ENCODE measurements at places on chromosomes 5 and 9.

- no peak for DNase-seq
These were observed 38.4 kb upstream of the GRHPR start for GRCh38 chr9:37383876-37384746.

- no peak for DNase-seq
These were observed 87.1 kb upstream of the CKMT2 start for GRCh38 chr5:81146031-81146430.

DNA sequence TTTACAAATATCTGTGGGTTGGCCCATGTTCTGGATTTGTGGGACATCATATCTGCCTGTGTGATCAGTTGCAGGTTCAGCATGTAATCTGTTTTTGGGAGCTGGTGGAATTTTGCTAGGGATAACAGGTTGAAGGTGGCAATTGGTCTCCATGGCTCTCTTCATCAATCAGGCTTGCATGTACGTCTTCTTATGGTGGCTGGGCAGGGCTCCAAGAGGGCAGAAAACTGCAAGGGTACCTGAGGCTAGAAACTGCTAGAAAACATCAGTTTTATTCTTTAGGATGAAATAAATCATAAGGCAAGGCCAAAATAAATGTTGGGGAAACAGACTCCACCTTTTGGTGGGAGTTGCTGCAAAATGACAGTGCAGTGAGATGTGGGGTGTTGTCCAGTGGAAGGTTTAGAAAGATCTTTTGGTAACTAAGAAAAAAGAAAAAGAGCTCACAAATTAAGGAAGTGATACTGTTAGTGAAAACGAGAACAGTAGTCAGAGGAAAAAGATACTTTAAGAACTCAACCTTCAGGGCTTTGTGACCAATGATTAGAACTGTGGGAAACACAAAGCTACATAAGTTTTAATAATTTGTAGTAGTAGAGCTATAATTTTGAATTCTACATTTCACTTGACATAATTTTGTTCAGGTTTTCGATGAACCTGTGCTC lies 300.7 kb upstream of the IZUMO3 start:
- DNase-seq = no peak

GRCh38 chr9:20593537-20593936 lies 28.8 kb downstream of the MLLT3 start:
- no peak for DNase-seq

DNA sequence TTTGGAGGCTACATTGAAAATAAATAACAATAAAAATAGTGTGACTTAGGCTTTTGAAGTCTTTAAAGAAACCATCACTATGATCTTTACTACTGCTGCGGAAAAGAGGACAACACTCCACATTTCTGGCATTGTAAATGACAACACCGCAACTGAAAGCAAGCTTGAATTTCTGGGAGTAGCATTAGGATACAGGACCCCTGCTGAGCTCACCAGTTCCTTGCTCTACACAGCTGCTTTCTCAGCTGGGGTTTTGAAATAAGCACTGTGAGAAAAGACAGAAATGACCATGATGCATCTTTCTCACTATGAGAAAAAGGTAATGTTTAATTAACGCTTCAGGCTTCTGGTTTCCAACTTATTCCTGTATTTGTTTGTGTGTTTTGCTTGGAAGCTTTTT lies 168.0 kb downstream of the TAF11L14 start:
- no peak for DNase-seq

DNA sequence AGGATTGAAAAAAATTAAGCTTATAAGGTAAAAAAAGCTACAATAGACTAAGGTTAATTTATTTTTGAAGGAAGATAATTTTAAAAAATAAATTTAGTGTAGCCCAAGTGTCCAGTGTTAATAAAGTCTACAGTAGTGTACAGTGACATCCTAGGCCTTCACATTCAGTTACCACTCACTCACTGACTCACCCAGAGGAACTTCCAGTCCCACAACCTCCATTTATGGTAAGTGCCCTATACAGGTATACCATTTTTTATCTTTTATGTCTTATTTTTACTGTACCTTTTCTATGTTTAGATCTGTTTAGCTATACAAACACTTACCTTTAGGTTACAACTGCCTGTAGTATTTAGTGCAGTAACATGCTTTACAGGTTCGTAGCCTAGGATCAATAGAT lies 79.8 kb upstream of the ZNF462 start:
- no peak for DNase-seq

- DNase-seq = no peak
These were observed 28.8 kb downstream of the PPIC start for GRCh38 chr5:123007754-123008153.

DNA sequence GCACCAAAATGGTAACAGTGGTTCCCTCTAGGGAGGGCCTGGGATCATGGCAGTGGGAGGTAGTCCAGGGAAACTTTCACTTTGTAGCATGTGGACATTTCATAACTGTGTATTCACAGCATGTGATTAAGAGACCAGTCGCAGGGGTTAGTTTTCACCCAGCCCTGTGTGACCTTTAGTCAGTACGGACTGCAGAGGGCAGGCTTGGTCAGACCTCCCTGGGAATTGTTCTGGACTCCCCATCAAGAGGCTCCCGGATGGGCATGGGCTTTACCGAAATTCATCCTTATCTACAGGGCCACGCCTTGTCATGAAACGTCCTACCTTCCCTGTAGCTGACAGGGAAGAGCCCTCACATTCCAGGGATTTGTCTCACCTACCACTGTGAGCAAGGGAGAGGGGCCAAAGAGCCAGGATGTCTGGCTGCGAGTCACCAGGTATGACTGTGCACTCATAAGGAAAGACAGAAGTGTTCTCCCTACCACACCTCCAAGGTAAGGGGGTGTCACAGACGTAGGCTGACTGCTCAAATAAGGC lies 19.9 kb downstream of the GPX3 start:
- DNase-seq = no peak

GRCh38 chr9:99485459-99485858 lies 263.4 kb downstream of the SEC61B start:
- DNase-seq = no peak

DNA sequence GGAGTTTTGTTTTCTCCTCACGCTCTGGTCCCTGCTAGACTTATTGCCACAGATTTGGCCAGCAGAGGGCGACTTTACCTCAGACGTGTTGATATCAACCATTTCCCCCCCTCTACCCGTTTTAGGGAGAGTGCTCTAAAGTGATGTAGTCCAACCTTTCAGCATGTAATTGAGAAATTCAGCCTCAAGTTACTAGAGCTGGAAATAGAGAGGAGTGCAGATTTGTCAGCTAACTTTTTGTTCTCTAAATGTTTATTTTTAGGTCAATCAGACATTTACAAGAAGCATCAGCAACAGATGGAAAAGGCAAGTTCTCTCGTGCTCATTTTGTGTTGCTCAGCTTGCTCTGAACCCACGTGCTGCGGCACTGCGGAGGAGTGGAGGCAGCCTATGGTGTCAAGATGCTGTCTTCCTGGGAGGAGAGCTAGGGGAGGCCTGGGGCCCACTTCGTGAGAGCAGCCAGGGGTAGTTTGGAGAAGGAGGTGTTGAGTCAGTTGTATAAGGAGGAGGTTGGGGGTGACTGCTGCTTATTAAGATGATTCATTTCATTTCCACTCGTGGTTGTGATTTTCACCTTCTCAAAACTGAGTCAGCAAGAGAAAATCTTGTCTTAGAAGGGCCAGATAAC lies 53.6 kb downstream of the GPR107 start:
- peak; percentile 80 for DNase-seq

DNA sequence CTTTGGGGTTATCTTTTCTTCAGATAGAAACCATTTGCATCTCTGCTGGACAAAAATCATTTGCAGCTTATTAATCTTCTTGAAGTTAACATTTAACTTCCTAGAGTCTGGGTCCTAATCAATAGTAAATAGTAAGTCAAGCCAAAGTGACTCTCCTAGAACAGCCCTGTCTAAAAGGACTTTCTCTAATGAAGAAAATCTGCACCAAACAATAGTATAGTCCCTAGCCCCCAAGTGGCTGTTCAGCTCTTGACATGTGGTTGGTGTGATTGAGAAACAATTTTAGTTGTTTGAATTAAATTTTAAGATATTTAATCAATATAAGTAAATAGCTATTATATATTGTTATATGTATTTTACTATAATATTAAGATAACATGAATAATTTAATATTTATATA lies 64.6 kb upstream of the SHB start:
- DNase-seq = no peak

GRCh38 chr9:70683841-70684240 lies 269.4 kb upstream of the KLF9 start:
- no peak for DNase-seq

GRCh38 chr5:99320436-99320835 lies 391.6 kb upstream of the CHD1 start:
- no peak for DNase-seq

DNA sequence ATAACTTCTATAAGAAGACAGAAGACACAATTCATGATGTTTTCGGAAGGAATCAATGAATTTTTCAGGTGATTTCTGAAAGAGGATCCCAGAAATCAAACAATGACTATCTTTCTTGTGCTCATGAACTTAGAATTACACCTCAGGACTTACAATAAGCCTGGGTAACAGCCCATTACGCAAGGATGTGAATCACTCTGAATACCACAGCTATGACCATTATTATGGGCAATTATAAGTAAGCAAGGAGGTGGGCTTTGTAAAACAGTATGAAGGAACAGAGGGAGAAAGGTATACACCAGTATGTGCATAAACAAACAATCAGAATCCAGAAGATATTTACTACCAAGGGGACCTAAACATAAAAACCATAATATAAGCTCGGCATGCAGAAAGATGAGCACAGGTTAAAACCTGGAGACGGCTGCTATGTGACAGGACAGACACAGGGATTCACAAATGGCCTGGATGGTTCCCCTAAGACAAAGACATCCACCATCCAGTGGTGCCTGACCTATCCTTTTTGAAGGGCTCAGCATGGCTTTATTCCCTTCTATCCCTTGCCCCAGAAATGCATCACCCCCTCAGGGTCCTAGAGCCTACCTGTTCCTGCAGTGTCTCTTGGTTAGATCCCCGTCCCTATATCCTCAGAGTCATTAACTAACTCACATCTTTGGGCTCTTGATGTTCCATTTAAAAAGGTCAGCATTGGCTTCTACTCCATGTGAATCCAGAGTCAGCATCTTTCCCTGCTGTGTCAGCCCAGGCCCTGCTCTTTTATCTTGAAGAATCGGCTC lies 21.8 kb upstream of the PPP2CA start:
- no peak for DNase-seq

GRCh38 chr5:28164568-28164967 lies 1126.2 kb upstream of the CDH9 start:
- DNase-seq = no peak

DNA sequence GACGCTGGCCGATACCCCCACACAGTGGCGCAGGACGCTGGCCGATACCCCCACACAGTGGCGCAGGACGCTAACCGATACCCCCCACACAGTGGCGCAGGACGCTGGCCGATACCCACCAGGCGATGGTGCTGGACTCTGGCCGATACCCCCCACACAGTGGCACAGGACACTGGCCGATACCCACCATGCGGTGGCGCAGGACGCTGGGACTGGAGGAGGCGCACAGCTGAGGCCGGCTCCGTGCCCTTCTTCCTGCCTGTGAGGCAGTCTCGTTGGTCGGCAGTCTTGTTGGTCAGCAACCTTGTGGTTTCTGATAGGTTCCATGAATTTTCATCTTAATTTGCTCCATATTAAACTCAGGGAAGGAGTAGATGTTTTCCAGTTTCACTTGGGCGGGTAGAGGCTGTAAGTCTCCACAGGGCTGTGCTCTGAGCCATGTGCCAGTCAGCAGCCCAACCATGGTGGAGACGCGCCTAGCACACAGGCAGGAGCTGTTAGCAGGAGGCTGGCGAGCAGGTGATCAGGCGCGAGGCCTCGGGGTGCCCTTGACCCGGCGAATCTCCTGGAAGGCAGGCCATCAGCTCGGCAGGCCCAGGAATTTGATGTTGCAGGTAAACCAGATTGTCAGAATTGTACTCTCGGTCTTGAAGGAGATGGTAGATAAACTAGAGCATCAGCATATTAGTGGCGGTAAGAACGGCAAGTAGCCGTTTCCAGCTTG lies 75.6 kb downstream of the EHMT1 start:
- no peak for DNase-seq

- DNase-seq = no peak
These were observed 93.0 kb upstream of the ANKRD55 start for GRCh38 chr5:56326116-56326515.

DNA sequence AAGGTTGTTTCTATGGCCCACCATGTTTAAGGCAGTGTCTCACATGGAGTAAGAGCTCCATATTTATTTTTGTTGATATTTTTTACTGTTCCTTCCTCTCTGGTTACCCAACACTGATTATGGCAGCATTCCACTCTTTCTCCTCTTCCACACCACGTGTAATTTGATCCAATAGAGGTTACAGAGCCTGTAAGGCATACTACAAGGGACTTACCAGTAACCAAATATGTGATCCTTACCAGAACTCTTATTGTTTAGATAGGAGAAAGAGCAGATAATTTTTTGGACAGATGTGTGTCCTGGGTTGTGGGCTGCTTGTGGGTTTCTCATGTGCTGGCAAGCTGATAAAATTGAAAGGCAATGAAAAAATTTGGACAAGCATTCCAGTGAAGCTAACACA lies 261.3 kb downstream of the TMEM167A start:
- DNase-seq = no peak

- no peak for DNase-seq
These were observed 1.3 kb upstream of the CARD19 start for GRCh38 chr9:93094658-93095204.

GRCh38 chr9:32360983-32361673 lies 23.3 kb upstream of the ACO1 start:
- DNase-seq = no peak

DNA sequence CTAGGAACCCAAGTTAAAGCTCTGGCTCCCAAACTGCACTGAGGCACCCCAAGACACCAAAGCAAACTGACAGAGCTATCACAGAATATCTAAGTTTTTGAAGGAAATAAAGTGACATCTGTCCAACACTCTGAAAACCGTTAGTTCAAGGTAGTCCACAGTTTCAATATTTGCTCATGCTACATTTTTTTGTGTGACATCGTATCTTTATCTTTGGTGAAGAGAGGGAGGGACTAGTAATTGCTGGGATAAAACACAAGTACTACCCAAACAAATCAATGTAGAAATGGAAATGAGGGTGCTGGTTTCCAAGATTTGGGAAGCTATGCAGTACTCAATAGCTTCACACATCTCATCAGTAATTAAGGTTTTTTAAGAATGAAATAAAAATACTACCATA lies 20.6 kb downstream of the LIFR start:
- DNase-seq = no peak

DNA sequence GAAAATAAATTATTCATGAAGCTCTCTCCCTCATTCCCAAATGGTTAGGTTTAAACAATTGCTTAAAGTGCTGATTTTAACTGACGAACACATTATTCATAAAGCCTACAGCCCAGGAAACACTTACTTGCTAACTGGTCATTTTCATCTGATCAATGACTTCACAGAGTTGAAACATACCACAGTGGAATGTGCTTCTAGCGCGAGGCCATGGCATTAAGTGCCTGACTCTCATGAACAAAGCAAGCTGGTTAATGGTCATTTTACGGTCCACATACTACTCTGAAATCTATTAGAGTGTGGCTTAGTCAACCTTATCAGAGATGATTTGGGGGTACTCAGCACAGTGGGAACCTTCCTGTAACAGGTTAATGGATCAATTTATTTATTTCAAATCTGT lies 114.6 kb downstream of the MED27 start:
- DNase-seq = no peak

GRCh38 chr5:152551061-152551460 lies 146.0 kb upstream of the NMUR2 start:
- no peak for DNase-seq

- no peak for DNase-seq
These were observed at the start of gene SH3GL2 for GRCh38 chr9:17578911-17579793. TSS of gene SH3GL2 (plus strand) at chr9:17579066.

- DNase-seq = no peak
These were observed 3.7 kb downstream of the CDH6 start for GRCh38 chr5:31197183-31197582.

Measured in stimulated activated naive CD4-positive, alpha-beta T cell treated with Interleukin-2 at 50 U/mL for 16 hours (primary cell).